ENCODE measurements at places on chromosomes 11 and 22.

DNA sequence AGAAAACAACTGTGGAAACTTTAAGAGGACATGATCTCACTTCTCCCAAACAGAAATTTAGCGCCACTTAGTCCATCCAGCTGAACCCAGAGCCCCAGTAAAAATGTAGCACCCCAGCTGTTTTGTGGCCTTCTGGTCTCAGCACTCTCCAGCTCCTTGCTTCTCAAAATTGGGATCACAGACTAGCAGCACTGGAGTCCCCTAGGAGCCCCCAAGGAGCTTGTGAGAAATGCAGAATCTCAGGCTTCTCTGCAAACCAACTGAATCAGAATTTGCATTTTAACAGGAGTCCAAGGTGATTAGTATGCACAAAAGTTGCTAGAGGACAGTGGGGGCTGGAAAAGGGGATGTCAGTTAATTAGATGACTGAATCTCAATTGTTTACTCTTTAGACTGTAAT lies 89.8 kb upstream of the FIBIN start:
- no peak overlapping the region for H3K4me3 ChIP-seq
- no peaks in the 10 kb centered on the region for H3K27me3 ChIP-seq
- no peak for DNase-seq
- H3K27ac ChIP-seq: no peak overlapping the region
- H3K36me3 ChIP-seq: no peaks in the 10 kb centered on the region
- no peaks in the 10 kb centered on the region for H3K4me1 ChIP-seq

DNA sequence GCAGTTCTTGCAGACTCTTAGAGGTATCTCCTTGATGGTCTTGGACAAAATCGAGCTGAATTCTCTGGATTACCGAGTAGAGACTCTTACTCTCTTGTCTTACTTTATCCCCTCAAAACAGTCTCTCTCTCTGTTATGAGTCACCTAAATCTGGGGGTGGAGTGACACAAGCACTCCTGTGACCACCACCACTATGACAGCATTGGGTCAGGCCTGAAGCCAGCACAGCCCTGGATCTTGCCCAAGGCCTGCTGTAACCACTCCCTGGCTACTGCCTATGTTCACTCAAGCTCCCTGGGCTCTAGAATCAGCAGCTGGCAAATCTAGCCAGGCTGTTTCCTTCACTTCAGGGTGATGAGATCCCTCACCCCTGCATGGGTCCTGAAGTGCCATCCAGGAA lies 662.5 kb downstream of the LUZP2 start:
- H3K4me1 ChIP-seq: no peaks in the 10 kb centered on the region
- no peak overlapping the region for H3K27ac ChIP-seq
- H3K4me3 ChIP-seq: no peak overlapping the region
- H3K27me3 ChIP-seq: no peaks in the 10 kb centered on the region

DNA sequence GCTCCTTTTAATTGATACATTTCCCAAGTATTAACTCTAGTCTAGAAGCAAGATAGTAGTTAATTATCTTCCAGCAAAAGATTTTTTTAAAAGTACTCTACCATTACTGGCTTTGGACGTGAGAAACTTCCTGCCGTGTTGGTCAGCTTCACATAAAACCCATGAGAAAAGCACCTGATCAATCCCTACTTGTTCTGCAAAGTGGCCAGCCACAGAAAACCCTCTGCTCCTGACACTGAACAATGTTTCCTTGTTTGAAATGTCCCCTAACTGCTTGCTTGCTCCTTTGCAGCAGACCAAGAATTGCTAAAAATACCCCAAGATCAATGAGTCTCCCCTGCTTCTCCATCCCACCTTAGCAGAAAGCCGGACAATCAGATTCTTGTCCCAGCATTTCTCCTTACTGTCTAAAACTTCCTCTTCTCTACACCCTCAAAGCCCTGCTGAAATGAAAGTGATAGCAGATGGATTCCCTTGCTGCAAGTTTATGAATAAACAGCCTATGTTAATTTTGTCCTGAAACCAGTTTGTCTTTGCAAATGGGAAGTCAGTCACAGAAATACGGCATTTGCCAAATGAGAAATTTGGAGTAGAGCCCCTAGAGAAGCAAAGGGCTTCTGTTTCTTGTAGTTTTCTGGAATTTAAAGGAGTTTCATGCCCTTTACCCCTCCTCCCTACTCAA lies 207.1 kb upstream of the ARHGAP20 start:
- peaks cover 7% of the 10 kb centered on the region for H3K4me1 ChIP-seq
- H3K4me3 ChIP-seq: no peak overlapping the region
- H3K36me3 ChIP-seq: no peaks in the 10 kb centered on the region
- H3K27ac ChIP-seq: no peak overlapping the region
- no peak for DNase-seq
- H3K27me3 ChIP-seq: no peaks in the 10 kb centered on the region

DNA sequence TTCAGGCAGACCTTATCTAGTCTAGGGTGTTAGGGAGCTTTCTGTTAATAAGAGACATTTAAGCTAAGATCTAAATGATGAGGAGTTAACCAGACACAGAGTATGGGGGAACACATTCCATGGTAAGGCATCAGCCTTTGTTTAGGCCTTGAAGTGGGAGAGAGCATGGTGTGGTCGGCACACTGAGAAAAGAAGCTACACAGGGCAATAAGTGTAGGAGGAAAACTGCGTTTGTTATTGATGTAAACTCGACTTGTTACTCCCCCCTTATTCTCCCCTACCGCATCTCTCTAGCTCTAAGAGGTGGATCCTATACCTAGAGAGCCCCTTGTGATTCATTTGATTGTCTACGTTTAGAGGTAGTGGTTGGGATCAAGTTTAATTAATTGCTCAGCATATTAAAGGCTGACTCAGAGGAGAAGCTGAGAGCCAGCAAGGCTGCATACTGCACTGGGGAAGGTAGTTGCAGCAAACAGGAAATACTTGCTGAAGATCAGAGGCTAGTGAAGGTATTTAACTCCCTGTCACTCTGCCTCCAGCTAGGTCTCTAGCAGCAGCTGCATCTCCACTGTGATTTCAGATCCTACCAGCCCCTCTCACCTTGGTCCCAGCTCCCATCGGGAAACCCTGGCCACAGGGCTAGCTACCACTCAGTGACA lies 86.8 kb upstream of the TEAD1 start:
- H3K4me1 ChIP-seq: no peaks in the 10 kb centered on the region
- H3K36me3 ChIP-seq: no peaks in the 10 kb centered on the region
- H3K27me3 ChIP-seq: peaks cover 9% of the 10 kb centered on the region
- no peak for DNase-seq
- no peak overlapping the region for H3K27ac ChIP-seq

DNA sequence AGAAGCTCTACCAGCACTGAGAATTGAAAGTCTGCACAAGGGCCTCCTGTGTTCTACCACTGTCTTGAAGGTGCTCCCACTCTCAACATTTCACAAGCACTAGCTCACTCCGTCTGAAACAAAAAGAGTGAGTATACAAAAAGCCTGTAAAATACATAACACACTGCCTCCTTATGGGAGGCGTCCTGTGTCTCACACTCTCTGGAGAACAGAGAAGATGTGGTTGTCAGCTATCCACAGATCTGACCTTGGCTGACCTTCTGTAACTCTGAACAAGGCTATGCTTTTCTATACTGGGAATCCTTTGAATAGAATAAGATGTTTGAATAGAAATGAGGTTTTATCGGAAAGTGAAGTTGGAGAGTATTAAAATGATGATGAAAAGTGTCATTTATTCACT lies 171.3 kb upstream of the TMEM45B start:
- H3K4me1 ChIP-seq: no peaks in the 10 kb centered on the region
- H3K36me3 ChIP-seq: no peaks in the 10 kb centered on the region
- peaks cover 4% of the 10 kb centered on the region for H3K27me3 ChIP-seq
- H3K27ac ChIP-seq: no peak overlapping the region
- no peak overlapping the region for H3K4me3 ChIP-seq

DNA sequence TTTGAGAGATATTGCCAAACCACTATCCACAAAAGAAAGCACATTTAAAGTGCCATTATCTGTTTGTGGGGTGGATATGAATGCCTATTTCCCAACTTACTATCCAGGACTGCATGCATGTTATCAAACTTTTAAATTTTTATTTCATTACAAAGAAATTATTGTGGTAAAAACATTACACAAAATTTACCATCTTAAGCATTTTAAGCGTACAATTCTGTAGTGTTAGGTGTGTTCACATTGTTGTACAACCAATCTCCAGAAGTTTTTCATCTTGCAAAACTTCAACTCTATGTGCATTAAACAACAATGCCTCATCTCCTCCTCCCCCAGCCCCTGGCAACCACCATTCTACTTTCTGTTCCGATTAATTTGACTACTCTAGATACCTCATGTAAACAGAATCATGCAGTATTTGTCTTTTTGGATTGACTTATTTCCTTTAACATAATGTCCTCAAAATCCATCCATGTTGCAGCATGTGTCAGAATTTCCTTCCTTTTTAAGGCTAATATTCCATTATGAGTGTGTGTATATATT lies 17.6 kb upstream of the CD44 start:
- no peak overlapping the region for H3K4me3 ChIP-seq
- peaks cover 47% of the 10 kb centered on the region for H3K4me1 ChIP-seq
- peaks cover 1% of the 10 kb centered on the region for H3K36me3 ChIP-seq
- DNase-seq: no peak
- H3K27ac ChIP-seq: no peak overlapping the region

Measured in activated CD8-positive, alpha-beta T cell treated with anti-CD3 and anti-CD28 coated beads, Interleukin-2, amount 10 ng/mL, durations not matched to agents 7 days and 5 days (primary cell).